ENCODE measurements at places on chromosomes 3 and 15.

DNA sequence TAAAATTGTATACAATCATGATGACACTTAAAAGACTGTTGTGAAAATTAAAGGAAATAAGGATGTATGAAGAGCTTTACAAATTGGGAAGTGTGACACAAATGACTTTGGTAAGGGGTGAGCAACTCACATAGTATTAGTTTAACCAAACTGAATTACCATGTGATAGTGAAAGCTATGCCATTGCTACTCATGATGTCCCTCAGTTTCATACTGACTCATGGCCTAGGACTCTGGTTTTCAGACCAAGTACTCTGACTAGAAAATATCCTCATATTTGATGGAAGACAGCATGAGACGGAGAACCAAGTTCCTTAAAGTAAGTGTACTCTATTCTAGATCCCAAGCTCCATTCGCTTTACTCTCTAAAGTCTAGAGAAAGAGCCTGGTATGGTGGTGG lies 203.2 kb upstream of the ICE2 start:
- peak; percentile 93 for ATAC-seq

DNA sequence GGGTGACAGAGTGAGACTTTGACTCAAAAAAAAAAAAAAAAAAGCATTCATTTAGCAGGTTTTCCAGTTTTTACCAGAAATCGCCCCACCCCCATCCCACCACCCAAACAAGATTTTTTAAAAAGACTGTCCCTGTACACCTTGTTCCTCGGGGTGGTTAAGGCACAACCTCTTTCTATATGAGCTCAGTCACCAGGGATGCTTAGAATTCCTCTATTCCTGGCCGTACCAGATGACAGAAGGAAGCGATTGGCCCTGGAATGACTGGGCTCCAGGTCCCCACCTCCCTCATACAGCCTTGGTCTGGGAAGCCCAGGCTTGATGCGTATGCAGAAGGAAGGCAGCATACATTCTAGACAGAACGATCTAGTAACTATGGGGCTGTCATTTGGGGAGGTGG lies 25.6 kb downstream of the IDH2 start:
- ATAC-seq, result no peak

GRCh38 chr3:144128108-144128892 lies 156.7 kb downstream of the DIPK2A start:
- ATAC-seq, result no peak

DNA sequence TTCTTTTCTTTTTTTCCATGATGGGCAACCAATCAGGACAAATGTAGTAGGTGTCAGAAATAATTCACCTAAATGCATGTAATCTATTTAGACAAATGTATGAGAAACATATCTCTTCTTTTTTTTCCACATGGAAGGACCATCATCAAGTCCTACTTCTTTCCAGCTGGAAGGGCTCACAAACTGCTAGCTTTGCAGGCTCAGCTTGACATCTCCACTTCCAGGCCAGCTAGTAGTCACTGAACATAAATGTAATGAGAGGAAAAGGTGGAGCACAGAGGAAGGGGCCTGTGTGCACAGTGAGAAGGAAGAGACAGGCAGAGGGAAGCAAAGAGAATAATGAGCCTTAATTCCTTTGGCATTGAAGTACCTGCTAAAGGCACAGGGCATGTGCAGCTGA lies 504.9 kb downstream of the MCTP2 start:
- no peak for ATAC-seq

DNA sequence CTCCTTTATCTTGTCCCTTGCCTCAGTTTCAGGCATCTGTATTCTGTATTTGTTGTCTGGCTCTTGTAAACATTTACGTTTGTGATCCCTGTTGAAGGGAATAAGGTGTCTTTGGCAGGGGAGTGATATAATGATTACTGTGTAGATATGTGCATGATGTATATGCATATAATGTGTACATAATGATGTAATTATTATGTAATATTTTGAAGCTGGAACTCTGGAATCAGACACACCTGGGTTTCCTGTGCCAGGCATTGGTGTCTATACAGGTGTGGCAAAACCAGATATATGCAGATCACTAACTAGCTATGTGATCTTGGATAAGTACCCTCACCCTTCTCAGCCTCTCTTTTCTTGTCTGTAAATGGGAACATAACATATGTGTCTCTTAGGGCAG lies 241.2 kb upstream of the FEZF2 start:
- no peak for ATAC-seq

GRCh38 chr15:62106096-62106495 lies 39.3 kb downstream of the C2CD4A start:
- no peak for ATAC-seq

GRCh38 chr3:176514297-176514696 lies 683.0 kb downstream of the TBL1XR1 start:
- ATAC-seq, result no peak

DNA sequence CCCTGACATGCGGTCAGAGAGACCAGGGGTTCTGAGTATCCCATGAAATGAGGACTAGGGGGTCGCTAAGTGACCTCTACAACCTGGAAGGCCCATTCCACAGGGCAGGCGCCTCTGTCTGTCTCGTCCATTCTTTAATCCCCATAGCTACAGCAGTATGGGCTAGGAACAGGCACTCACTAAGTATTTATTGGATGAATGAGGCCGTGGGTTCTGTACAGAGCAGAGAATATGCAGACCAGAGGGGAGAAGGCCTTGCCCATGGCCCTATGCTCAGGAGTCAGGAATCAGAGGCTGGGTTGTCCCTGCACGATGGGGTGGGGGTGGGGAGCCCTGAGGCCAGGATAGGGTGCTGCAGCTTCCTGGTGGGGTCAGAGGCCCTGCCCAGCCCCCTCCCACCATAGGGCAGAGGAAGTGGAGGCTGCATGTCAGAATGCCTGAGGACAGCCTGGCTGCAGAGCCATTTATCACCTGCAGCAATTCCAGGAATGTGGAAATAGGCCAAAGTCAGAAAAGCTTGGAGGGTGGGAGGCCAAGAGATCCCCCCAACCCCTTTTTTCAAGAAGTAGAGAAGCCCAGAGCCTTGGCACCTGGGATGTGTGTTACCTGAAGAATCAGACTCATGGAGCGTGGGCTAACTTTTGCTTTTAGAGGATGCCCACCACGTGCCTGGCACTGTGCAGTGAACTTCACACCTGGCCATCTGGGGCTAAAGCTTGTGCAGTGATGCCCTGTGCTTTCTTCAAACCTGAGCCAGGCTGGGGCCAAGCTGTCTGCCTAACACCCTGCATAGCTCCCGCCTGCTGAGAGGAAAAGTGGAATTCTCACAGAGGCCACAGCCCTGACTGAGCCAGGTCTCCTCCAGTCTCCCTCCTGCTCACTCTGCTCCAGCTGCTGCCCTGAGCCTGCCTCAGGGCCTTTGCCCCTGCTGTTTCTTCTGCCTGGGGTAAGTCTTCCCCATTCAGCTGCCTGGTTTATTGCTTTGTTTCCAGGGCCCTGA lies 109.4 kb downstream of the WNT7A start:
- ATAC-seq, result no peak

- ATAC-seq, result no peak
These were observed 17.3 kb downstream of the CD200 start for GRCh38 chr3:112350018-112350810.

GRCh38 chr15:67117370-67117769 lies 52.0 kb downstream of the SMAD3 start:
- no peak for ATAC-seq

DNA sequence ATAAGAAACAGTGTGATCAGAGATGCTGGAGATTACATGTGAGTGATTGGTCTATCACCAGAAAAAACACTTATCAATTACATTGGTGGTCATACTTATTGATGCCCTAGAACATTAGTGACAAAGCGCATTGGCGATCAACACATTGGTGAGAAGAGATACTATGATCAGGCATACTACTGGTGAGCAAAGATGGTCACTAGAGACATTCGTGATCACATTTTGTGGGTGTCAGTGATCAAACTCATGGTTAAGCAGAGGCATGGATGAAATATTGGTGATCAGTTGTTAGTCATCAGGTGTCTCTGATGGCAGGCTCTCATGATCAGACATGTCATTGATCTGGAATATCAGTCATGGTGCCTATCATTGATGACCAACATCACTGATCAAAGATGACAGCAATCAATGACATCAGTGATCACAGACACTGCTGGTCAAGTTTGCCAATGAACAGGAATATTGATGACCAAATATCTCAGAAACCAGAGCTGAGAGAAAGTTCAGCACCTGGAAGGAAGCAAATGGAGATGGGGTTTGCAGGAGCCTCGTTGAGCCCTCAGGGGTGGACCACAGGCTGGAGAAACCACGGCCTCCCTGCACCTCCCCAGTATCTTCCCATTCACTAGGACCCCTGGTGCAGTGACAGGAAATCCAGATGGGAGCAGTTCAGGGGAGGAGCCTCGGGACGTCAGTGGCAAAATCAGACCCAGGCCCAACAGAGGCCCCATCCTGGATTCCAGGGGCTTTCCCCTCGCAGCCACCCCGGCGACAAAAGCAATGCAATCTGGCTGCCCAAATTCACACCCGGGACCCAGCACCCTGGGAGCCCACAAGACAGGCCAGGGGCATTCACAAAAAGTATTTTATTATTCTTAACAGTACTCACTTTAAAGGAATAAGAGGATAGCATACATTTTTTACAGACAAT lies 12.2 kb upstream of the DNAJB8 start:
- no peak for ATAC-seq

DNA sequence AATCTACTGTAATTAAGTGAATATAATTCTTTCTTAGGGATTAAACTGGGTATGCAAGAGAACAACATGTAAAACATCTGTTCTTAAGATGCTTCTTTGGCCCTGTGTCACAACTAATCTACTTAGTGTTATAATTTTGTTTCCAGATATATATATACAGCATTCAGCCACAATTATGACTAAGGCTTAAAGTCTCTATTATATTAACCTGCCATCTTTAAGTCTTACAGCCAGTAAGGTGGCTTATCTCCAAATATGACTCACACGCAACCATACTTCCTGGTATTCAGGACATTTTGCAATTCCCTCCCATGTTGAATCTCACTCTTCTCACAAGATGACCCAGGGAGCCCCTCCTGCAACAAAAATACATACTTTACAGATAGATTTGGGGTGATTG lies 6.6 kb upstream of the KBTBD8 start:
- ATAC-seq, result no peak

DNA sequence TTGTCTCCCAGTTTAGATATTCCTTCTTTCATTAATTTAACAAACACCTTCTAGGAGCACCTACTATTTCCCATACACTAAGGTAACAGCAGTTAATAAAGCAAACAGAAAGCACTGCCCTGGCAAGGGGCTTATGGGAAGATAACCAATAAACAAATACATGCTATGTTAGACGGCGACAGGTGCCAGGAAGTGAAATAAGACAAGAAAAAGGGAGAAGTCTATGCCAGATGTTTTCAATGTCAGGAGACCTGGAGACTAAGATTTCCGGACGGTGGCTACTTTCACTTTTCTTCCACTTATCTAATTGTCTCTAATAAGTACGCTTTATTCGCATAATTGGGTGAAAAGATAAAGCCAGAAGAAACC lies 32.5 kb upstream of the ZNF445 start:
- no peak for ATAC-seq

Measured in activated T-helper 17 cell treated with anti-CD3 and anti-CD28 coated beads, Interleukin-2, amount 50 U/mL, for 72 hours (primary cell).